ENCODE measurements at places on chromosomes 11 and 22. TPM values are rescaled to one million over a fixed set of nuclear protein-coding genes. Genes with fewer than 3 reads are reported as not detected.

Gene PAMR1
- total RNA-seq = 15.3 TPM

Gene FERMT3
- total RNA-seq = 6.3 TPM

Gene GPR152
- not detected for total RNA-seq

Gene TIRAP
- 7.4 TPM for total RNA-seq

Gene ATG2A
- total RNA-seq = 24.1 TPM

Gene MMP3
- not detected for total RNA-seq

DNA sequence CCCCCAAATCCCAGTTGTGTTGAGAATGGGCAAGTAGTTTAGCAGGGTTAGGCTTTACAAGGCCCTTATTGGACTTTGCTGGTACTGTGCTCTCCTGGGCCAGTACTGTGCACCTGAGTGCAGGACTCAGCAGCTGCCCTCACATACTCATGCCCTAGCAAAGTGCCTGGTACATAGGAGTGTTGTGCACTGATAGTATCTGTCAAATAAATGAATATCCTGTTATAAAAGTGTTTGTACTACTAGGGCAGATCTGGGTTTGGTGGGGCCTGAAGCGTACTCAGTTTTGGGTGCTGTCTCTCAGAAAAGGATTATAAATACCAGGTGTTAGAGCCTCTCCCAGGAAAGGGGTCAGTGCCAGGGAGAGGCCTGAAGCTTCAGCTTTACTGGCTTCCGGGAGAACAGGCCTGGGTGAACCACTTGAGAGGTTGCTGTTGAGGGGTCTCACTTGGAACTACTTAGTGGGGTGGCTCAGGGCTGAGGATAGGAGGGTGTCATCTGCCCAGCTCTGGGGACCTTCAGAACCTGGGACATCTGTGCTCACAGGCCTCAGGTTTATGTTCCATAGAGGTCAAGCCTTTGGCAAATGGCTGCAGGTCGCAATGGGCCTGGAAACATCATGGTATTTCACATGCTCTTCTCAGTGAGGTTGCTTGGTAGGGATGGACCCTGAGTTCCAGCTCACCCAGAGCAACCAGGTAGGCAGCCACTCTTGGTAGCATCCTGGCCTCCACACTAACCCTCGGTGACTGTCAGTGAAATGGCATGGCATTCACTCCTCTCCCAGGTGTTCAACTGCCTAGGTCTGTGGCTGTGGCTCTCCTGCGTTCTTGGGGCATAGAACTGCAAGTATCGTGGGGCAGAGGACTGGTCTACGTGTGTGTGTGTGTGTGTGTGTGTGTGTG, 106.1 kb downstream of the ZBTB16 start:
- no peak for DNase-seq

- no peak for DNase-seq
Observed at GRCh38 chr11:24478718-24479117, 18.1 kb upstream of the LUZP2 start.

GRCh38 chr11:93972790-93973189, 48.4 kb upstream of the HEPHL1 start:
- DNase-seq = no peak

DNA sequence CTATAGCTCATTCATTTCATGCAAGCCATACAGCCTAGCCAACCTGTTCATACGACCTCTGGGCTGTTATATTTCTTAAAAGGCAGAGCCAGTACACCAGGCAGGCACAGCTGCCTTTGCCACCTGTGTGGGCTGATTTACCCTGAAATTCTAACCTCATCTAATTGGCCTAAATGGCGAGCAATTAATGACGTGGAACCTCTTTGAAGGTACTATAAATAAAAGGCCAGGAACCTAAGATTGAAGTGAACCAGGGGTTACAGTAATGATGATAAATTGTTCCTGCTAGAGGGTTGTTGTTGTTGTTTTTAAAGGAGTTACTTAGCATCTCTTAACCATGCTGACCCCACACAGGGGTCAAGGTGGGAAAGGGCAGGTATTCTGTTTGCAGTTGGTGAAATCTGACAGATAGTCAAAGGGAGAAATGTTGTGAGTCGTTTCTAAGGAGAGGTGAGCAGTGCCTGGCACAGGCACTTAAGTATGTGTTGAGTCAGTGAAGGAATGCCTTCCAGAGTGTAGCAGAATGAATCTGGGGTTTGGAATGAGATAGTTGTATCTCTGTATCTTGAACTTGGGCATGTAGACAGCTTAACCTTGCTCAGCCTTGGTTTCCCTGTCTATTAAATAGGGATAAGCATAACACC, 213.5 kb upstream of the NAV2 start:
- no peak for DNase-seq

- DNase-seq = no peak
Observed at GRCh38 chr11:12914400-12914912, 94.7 kb upstream of the RASSF10 start.

GRCh38 chr11:44470854-44471253, 94.6 kb upstream of the CD82 start:
- DNase-seq = no peak

GRCh38 chr11:105152560-105152959, 13.0 kb upstream of the CARD18 start:
- no peak for DNase-seq

DNA sequence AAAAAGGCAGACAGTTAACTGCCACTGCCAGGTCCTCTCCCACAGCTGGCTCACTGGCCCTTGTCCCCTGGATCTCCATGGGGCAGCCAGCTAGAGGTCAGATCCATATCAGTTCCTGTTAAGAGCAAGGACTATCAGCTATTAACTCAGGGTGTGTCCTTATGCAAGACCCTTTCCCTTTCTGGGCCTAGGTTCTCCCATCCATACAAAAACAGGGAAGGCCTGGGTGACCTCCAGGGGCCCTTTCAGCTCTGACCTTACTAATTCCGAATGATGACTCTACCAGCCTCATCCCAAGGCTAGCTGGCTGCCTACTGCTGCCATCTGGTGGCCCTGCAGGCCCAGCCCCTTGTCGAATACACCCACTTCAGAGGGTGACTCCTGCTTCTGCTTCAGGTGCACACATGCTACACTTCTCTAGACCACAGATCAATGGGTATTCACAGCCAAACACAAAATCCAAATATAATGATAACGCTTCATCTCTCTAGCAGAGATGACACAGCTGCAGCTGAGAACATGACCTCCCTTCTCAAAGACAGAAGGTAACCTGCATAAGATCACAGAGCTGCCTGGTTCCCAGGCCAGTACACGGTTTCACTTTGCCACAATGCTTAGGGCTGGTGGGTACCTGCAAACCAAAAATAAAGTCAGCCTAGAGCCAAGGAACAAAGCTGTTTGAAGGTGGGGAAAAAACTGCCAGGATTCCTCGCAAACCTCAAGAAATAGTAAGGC, 34.1 kb downstream of the SERGEF start:
- DNase-seq = no peak
